SHP77 (cell line): ENCODE measurements at places on chromosomes 3 and 15.

DNA sequence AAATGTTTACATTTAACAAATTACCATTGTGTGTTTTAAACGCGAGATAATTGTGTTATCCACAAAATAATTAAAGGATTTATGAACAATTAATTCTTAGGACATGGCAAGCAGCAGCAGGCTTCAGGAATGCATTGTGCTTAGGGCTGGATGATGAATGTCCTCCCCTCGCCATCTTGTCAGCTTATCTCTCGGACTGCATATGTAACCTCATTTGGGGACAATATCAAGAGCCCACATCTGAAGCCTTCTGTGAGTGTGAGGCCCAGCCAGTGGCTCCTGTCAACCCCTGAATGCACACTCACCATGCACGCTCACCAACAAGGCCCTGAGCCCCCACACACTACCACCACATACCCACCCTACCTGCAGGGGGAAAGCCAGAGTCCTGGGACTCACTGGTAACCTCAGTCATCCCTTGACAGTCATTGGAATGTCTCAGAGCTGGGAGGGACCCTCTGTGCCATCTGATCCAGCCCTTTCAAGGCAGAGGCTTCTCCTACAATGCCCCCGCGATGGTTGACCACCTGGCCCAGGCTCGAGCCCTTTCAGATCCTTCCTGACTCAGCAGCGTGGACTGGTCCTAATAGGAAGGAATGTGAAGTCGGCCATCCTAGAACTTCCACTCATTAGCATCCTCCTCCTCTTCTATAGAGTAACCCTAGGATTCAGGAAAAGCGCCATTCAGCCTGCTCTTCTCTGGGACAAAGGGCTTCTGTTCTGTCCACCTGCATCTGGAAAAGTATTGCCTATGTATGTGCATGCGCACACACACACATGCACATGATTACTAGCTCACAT lies 38.2 kb downstream of the MRPL46 start:
- no peak for DNase-seq

DNA sequence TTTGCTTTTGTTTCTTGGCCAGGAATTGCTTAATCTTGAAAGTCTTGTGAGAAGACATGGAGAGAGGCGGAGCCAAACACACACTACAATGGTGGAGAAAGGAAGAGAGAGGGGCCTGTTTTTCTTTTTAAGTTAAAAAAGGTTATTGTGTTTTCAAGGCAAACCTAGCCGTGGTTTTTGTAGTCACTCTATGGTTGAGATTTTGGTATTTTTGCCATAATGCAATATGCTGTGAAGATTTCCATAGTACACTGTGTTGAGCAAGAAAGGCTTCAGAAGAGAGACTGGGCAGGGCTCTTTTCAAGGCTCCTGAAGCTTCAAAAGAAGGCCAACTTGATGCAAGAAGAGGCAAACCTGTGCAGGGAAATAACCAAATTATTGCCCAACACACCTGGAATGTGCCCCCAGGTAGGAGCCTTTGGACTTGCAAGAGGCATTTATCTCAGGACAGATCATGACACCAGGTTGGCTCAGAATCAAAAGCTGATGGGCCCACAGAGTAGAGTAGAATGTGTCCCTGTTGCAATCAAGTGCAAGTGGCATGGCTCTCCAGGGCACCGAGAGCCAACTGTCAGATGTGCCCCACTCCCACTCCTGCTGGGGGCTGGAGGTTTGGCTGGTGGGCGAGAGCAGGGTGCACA lies 22.1 kb downstream of the AMOTL2 start:
- no peak for DNase-seq

- DNase-seq: no peak
Measured at GRCh38 chr3:56365905-56366640, 102.2 kb downstream of the ERC2 start.

DNA sequence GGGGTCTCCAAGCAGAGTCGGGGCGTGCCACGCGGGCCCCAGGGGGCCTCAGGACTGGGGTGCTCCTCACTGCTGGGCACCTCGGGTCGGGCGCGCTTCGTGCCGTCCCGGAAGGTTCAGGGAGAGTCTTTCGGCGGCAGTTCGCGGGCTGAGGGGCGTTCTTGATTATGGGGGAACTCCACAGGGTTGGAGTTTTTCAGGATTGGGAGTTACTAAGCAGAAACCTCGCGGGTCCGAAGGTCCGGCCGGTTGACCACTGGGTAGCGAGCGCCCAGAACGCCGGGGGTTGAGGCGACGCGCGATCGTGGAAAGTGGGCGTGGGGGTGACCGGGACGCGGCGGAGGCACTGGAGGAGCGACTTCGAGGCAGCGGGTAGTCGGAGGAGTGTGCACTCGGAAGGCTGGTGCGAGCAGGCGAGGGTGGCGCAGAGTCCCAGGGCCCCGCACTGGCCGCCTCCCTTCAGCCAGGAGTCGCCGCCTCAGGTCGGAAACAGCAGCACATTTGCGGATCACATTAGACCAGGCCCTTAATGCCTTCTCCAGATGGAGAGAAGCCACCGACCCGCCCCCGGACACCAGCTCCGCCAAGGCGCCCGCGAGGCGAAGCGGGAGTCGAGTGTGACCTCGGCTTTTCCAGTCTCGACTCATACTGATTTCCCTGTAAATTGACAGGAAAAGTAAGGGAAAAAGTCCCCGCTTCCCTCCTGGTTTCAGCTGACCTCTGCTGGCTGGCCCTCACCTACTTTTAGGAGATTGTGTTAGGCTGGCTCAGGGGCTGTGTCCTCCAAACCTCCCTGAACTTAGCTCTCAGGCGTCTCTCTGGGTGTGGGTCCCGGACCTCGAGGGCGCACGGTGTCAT lies 685 bp downstream of the ADAMTSL3 start:
- no peak for DNase-seq

GRCh38 chr3:12948371-12948770 lies 107.0 kb upstream of the RPL32 start:
- DNase-seq: no peak

- DNase-seq: no peak
Measured at GRCh38 chr3:138809500-138810256, 25.1 kb downstream of the PIK3CB start.

- DNase-seq: no peak
Measured at GRCh38 chr3:172362583-172362982, 85.7 kb downstream of the GHSR start.

DNA sequence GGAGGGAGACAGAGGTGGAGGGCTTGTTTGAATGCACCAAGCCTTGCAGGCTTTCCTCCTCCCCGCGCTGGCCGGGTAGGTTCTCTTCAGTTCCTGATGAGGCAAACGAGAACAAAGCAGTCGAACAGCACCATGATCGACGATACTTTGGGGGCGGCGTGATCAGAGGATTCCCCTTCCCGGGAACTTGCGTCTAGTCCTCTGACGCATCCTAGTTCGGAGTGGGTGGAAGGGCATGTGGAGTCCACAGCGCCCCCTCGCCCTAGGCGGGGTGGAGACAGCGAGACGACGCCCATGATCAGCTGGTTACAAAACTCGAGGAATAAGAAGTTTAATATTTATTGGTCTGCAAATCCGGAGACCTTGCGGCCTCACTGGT lies 452 bp upstream of the SV2B start:
- peak; percentile 38 for DNase-seq

DNA sequence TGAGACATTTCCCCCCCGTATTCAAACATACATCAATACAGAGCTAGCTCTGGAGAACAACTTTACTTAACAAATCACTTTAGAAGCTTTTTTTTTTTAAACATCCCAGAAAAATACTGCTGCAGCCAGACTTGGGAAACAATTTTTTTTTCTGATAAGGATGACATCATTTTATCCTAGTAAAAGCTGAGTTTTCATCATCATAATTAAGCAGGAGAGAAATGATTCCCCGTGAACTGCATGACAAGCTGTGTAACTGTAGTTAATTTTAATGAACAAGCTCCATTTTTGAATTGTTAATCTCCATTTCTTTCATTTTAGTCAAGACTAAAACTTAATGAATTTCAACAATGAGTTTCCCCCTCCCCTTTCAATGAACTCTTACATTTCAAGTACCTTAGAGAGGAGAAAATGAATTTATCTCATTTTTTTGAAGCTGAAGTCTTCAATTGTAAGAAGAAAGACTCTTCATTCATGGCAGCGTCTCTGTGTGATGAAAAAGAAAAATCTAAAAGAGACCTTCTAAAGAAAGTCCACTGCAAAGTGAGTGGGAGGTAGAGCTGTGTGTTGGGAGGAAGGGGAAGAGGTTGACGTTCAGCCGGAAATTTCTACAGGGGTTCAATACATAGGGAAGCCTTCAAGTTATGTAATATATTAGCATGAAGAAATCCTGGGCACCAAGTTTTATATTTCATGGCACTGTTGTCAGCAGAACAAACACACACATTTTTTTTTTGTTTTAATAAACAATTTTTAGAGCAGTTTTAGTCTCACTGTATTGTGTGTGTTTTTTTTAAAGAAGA lies 31.7 kb downstream of the HES1 start:
- no peak for DNase-seq

- DNase-seq: no peak
Measured at GRCh38 chr3:136835813-136836510, 17.0 kb downstream of the SLC35G2 start.

DNA sequence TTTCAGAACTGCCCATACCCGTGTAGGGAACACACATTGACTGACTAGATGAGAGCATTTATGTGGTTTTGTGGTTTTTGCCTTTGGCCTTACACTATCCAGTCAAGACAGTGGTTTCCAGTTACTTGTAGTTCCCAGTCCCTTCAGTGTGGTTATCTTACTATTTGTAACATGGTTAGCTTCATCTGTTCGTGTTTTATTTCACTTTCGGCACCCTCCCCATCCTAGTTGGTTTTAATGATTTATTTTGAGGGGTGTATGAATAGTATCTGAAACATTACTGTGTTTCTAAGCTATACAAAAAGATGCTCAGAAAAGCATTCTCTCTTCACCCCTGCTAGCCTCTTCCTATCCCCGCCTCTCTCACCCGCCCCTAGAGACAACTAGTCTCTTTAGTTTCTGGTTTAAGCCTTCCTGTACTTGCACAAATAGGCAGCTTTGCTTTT lies 14.1 kb downstream of the LYSMD4 start:
- DNase-seq: no peak

DNA sequence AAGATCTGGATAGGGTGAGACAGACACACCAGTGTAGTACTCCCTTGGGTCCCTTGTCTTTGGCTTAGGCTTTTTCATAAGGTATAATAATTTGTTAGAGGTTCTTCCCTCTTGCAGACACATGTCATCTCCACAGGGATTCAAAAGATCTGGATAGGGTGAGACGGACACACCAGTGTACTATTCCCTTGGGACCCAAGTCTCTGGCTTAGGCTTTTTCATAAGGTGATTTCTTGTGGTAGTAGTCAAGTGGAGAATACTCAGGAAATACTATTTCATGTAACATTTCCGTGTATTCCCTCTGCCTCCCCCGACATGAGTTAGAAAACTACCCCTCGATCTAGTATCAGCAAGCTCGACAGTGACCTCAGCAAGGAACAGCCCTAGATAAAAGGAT lies 954 bp upstream of the MAPKBP1 start:
- no peak for DNase-seq

DNA sequence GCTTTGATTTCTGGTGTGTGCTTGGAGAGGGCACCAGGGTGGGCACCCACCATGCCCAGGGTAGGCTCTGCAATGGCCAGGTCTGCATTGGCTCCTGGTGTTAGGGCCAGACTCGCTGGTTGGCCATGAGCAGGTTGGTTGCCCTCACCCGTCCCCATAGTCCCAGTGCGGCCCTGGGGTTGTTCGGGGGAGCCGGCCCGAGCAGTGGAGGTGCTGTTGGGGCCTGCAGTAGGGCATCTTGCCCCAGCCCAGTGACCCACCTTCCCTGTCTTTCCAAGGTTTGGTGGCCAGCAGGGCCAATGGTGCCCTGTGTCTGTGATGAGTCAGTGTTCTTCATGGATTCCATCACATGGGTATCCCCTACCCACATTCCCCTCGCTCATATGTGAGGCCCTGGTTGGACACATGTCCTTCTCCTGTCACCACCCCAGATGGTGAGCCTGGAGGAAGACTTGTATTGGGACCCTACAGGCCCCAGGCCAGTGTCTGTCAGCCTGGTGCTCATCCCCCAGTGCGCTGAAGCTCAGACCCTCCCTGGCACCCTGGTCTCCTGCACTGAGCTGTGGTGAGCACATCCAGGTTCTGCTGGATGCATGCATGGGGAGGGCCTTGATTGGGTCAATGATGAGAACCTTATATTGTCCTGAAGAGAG lies 190.1 kb downstream of the UBE3A start:
- DNase-seq: no peak

- no peak for DNase-seq
Measured at GRCh38 chr3:126612479-126613205, 42.3 kb downstream of the TXNRD3 start.

GRCh38 chr15:51931638-51932037 lies 39.9 kb downstream of the LEO1 start:
- DNase-seq: no peak

GRCh38 chr15:52786436-52787122 lies 3.6 kb downstream of the ONECUT1 start:
- no peak for DNase-seq

- no peak for DNase-seq
Measured at GRCh38 chr15:79977431-79978054, 6.5 kb upstream of the BCL2A1 start.

- DNase-seq: no peak
Measured at GRCh38 chr3:146967783-146968182, 362.6 kb upstream of the PLSCR5 start.

- DNase-seq: no peak
Measured at GRCh38 chr15:34147371-34148140, 45.7 kb downstream of the PGBD4 start.

- DNase-seq: no peak
Measured at GRCh38 chr15:48800811-48801455, 9.9 kb downstream of the CEP152 start.

DNA sequence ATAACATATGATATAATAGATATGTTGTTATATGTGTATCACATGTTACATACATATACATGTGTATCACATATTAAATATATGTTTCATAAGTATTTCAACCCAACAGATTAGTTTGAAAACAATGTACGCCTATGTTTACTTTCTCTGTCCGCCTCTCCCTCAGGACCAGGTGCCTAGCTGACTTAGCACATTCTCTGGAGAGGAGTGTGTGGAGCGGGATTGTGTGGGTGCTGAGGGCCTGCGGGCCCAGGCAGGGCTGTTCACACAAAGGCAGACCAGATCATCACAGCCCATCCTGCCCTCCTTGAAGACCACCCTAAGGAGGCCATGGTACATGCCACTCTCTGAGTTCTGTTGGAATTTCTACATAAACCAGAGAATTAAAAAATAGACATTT lies 81.0 kb downstream of the PLXNA1 start:
- DNase-seq: no peak
